ENCODE measurements at places on chromosomes 1 and 21.

- DNase-seq = no peak
Observed at GRCh38 chr21:44848821-44849521, 24.5 kb downstream of the PTTG1IP start.

DNA sequence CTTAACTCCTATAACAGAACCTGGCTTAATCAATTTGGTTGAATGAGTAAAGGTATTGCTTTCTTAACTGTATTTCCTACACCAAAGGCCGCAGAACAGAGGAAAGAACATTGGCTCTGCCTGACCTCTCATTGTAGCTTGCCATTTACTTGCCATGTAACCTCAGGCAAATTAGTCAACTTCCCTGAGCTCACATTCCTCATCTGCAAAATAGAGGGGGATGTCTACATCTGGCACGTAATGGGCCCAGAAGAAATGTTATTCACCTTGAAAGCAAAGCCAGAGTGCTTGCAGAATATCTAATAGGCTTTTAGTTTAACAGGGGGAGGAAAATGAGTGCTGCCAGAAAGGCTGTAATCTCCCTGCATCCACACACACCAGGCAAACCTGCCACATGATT lies 44.3 kb downstream of the LAMC2 start:
- DNase-seq = no peak

DNA sequence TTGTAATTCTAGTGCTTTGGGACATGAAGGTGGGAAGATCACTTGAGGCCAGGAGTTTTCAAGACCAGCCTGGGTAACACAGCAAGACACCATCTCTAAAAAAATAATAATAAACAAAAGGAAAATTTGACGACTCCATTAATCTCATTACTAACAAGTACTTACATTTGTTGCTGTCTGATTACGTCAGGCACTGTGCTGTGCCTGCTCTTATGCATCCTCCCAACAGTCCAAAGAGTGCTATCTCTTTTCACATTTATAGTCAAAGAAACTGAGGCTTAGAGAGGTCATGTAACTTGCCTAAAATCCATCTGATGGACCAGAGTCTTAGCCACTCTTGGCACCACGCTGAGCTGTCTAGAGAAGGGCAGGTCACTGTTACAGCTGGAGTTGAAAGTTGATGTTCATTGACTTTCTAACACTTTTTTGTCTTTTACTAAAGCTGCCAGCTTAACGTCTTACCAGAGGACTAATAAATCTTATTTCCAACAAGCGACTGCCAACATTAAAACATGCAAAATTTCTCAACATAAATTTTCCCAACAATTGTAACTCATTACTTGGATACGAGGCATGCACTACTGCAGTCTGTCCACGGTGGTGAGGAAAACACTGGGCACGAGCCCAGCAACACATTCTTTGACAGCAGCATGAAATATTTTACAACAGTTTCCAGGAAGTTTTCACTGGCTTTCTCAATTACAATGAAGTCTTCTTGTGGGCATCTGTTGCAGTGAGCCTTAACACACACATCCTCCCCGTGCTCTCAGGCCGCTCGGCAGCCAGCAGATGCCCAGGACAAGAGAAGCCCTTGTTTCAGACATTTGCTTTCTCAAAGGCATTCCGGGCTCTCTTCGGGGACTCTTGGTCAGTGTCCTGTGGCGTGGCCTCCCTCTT lies 262.9 kb upstream of the PROX1 start:
- no peak for DNase-seq

DNA sequence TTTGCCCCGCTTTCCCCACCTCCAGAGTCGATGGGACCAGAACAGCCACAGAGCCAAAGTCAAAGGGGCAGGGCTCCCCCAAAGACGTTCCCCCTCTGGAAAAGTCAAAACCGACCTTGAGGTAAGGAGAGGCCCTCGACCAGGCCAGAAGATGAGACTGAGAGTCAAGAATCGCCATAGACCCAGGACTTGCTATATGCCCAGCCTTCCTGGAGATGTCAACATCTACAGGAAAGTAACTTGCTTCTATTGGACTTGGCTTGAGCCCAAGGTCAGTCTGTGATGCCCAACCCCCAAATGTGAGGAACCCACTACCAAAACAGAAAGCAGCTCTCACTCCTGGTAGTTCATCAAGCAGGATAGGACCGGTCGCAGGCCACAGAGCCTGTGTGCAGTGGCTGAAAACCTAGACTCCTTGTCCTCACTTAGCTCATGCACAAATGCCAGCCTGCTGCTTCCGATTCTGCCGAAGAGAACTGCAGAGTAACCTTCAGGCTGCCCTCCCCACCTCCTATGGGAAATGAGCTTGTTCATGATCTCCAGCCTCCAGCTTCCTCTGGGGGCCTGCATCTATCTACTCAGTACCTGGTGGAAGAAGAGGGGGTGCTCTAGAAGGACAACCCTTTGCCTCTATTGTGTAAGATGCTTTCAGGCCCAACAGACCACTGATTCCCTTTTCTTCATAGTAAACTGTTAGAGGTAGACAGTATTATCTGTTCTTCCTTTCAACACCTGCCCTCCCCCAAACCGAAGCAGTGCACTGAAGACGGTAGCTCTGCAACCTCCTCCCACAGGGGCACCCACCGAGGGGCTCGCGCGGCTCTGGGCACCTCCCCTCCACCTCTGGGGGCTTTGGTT lies 1.4 kb downstream of the ACOT7 start:
- no peak for DNase-seq

GRCh38 chr1:84493747-84494146 lies 12.4 kb upstream of the SPATA1 start:
- DNase-seq = no peak

DNA sequence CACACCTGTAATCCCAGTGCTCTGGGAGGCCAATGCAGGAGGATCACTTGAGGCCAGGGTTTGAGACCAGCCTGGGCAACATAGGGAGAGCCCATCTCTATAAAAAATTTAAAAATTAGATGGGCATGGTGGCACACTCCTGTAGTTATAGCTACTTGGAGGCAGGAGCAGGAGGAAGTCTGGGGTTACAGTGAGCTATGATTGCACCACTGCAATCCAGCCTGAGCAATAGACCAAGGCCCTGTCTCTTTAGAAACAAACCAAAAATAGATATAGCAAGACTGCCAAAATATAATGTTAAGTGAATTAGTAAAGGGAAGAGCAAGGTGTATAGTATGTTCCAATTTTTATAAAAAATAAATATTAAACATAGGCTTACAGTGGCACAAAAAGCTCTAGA lies 28.8 kb downstream of the PLEKHO1 start:
- DNase-seq = no peak

- no peak for DNase-seq
Observed at GRCh38 chr1:153627715-153628626, at the start of gene S100A1. Gene S100A1, plus strand, starts transcription at chr1:153628434. Its CDS starts 2,088 bp downstream, at chr1:153630522.

- DNase-seq = no peak
Observed at GRCh38 chr1:31447210-31447609, 34.2 kb downstream of the SERINC2 start.

- DNase-seq = no peak
Observed at GRCh38 chr21:41933313-41934079, 20.3 kb downstream of the C2CD2 start.

DNA sequence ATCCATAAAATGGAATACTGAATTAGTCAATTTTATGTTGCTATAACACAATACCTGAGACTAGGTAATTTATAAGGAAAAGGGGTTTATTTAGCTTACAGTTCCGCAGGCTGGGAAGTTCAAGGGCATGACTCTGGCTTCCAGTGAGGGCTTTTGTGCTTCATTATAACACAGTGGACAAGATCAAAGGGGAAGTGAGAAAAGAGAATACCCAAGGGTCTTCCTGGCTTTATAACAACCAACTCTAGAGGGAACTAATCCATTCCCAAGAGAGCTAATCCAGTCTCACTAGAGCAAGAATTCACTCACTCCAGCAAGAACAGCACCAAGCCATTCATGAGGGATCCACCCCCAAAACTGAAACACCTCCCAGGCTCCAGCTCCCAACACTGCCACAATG lies 3.1 kb downstream of the KIFAP3 start:
- no peak for DNase-seq

- DNase-seq = no peak
Observed at GRCh38 chr1:24329797-24330543, 10.8 kb downstream of the GRHL3 start.

DNA sequence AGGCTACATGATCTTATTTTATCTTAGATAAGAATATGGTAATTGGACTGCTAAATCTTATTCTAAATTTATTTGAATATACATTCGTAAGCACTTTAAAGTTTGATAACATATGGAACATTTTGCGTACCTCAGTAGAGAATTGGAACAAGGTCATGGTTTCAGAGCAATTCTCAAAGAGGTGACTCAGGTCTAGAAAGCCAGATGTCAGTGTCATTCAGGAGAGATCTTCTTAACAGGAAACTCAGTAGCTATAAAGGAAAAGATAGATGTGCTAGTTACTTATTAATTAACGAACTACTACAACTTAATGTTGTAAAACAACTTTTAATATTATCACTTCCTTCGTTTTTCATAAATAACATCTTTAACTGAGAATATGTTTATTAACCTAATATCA lies 142.5 kb downstream of the USP25 start:
- DNase-seq = no peak

DNA sequence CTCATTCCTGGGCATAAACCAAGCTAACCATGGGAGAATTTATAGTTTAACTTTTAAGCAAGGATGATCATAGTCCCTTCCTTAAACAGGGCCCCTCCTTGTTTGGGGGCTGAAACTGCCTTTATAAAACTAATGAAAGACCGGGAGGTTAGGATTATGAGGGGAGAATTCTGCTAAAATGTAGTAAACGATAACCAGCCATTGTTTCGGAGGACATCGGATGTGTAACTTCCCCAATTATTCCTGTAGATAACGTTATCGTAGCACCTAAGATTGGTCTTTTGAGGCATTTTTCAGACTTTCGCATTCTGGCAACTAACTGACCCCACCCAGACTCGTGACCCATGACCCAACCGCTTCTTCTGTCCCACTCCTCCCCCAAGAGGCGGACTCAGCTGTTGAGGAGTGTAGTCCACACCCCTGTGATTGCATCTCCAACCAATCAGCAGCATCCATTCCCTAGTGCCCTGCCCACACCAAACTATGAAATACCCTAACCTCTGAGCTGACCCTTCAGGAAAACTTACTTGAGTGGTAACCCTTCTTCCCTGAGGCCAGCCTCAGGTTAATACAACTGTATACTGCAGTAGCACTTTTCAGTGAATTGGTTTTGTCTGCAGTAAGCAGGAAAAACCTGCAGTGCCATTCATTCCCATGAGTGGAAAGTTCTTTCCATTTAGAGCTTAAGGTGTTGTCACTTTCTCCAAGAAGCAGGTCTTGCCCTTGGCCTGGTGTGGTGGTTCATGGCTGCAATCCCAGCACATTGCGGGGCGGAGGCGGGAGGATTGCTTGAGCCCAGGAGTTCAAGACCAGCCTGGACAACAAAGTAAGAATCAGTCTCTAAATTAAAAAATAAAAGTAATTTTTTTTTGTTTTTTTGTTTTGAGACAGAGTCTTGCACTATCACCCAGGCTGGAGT lies 823 bp upstream of the SYF2 start:
- DNase-seq = no peak

GRCh38 chr1:163538667-163539066 lies 216.9 kb downstream of the NUF2 start:
- no peak for DNase-seq

DNA sequence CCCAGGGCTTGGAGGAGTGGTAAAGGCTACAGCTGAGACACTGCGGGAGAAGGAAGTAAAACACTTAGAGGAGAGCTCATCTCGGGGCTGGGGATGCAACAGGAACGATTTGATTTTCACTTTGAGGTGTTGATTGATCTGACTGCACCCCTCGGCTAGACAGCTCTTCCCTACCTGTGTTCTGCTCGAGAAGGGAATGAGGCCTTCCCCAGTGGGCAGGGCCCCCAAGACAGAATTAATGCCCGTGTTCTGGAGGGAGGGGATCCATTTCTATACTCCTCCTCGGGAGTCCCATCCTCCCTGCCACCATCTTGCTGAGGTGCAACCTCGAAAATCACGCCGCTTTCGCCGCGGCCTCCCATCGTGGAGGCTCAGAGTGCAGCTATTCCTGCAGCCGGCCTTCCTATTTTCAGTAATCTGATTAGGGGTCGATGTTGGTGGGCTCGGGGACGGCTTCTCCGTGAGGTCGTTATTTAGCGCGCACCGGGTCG lies 2.4 kb downstream of the ATP2B4 start:
- DNase-seq = no peak
